Esophagus squamous epithelium (tissue), 5 donors: ENCODE measurements at places on chromosomes 2 and 18. TPM values are rescaled to one million over a fixed set of nuclear protein-coding genes. Genes with fewer than 3 reads are reported as not detected.

DNA sequence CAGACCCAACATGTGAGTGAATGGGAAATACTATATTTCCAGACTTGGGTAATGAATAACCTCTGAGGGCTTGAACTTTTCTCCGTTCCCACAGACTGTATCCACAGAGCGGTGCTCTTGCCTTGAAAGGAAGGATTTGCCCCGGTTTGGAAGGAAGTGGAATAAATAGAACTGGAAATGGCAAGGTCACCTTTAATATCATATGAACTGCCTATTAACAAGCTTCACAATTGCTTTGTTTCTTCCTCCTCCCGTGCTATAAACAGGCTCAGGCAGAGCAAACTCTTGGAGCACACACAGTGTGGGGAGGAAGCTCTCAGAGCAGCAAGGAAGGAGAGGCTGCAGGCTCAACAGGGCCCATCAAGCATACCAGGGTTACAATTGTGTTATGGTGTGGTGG lies 28.5 kb upstream of the DARS1 start:
- no peak overlapping the region for H3K27ac ChIP-seq
- H3K4me1 ChIP-seq: peaks cover 7% of the 10 kb centered on the region
- DNase-seq: no peak
- no peaks in the 10 kb centered on the region for H3K27me3 ChIP-seq
- no peak overlapping the region for H3K4me3 ChIP-seq

GRCh38 chr2:46029332-46029811 lies 267.8 kb upstream of the EPAS1 start:
- peaks cover 19% of the 10 kb centered on the region for H3K4me1 ChIP-seq
- no peaks in the 10 kb centered on the region for H3K27me3 ChIP-seq
- H3K36me3 ChIP-seq: no peaks in the 10 kb centered on the region
- no peak for DNase-seq
- H3K27ac ChIP-seq: peak overlapping the region; percentile 53

DNA sequence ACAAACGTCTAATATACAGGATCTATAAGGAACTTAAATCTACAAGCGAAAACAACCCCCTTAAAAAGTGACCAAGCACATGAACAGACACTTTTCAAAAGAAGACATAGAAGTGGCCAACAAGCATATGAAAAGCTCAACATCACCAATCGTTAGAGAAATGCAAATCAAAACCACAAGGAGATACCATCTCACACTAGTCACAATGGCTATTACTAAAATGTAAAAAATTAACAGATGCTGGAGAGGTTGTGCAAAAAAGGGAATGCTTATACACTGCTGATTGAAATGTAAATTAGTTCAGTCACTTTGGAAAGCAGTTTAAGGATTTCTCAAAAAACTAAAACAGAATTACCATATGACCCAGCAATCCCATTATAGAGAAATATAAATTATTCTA lies 1148.5 kb upstream of the FAM98A start:
- H3K4me1 ChIP-seq: peaks cover 4% of the 10 kb centered on the region
- no peak overlapping the region for H3K27ac ChIP-seq
- H3K4me3 ChIP-seq: no peak overlapping the region
- H3K36me3 ChIP-seq: no peaks in the 10 kb centered on the region

- peak within 1 kb of the TSS; percentile 89 for H3K4me3 ChIP-seq
- H3K27ac ChIP-seq: peak within 1 kb of the TSS; percentile 94
- no peaks in the 10 kb centered on the region for H3K36me3 ChIP-seq
- no peak for DNase-seq
Measured at GRCh38 chr2:179264368-179265081, at the start of gene SESTD1. Gene SESTD1 (minus strand): TSS chr2:179264832. CDS start chr2:179191841, 72,991 bp downstream.

- no peak for DNase-seq
- no peaks in the 10 kb centered on the region for H3K27me3 ChIP-seq
- H3K27ac ChIP-seq: no peak overlapping the region
- no peaks in the 10 kb centered on the region for H3K4me1 ChIP-seq
Measured at GRCh38 chr18:8816220-8816619, 110.9 kb downstream of the MTCL1 start.

DNA sequence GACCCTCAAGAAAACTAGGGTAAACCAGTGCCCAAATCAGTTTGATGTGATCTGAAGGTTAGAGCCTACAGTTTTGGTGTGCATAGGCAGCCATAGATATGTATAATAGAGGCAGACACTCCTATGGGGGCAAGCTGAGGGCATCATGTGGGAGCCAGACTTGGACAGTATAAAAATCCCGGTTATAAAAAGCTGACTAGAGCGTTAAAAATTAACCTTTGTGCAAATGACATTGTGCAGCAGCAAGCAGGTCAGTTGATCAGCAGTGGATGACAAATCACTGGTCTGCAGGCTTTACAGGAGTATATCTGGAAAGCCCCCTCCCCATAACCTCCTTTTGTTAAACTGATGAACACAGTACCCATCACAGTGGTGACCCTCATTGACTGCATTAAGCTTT lies 107.8 kb downstream of the CTNNA2 start:
- no peaks in the 10 kb centered on the region for H3K27me3 ChIP-seq
- no peaks in the 10 kb centered on the region for H3K36me3 ChIP-seq
- H3K4me3 ChIP-seq: no peak overlapping the region
- H3K27ac ChIP-seq: no peak overlapping the region

Gene CABLES1
- 9.6 TPM for total RNA-seq

- no peaks in the 10 kb centered on the region for H3K36me3 ChIP-seq
- DNase-seq: no peak
- peaks cover 3% of the 10 kb centered on the region for H3K4me1 ChIP-seq
- peak overlapping the region; percentile 87 for H3K27ac ChIP-seq
Measured at GRCh38 chr2:219460424-219460926, 25.8 kb downstream of the SPEG start.

Gene ZNF514
- 4.9 TPM for total RNA-seq
